ENCODE measurements at places on chromosomes 2 and 18.

GRCh38 chr18:24585996-24586566 is 125.6 kb downstream of the HRH4 start:
- no peak for DNase-seq

- DNase-seq: no peak
Observed at GRCh38 chr2:224982910-224983711, 59.2 kb downstream of the DOCK10 start.

GRCh38 chr2:100964681-100965169 is 37.4 kb upstream of the RPL31 start:
- no peak for DNase-seq

DNA sequence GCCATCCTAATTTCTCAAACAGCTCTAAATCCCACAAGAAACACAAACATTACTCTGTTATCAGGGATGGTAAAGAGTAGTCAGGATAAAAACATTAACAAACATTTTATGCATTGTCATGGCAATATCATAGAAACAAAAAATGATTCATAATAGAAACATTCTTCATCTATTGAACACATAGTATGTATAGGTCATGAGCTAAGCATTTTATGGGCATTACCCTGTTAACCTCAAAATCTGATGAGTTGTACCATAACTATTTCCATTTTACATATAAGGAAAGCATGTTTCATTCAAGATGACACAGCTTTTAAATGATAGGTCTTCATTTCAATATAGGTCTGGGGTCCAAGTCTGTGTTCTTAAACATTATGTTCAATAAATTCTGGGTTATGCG is 344.9 kb downstream of the RND3 start:
- no peak for DNase-seq

- no peak for DNase-seq
Observed at GRCh38 chr2:25251071-25251421, 82.7 kb upstream of the POMC start.
